PC-3 (cell line): ENCODE measurements at places on chromosomes 16 and 17. TPM values are rescaled to one million over a fixed set of nuclear protein-coding genes. Genes with fewer than 3 reads are reported as not detected.

The GRN gene
- 400 and 465 TPM in 2 replicates for total RNA-seq

The FOXC2 gene
- total RNA-seq, result not detected in 2 replicates

The NPIPB9 gene
- 1.7 TPM in 1 of 2 replicates, not detected in the other for total RNA-seq

The KIAA0513 gene
- 5.5 and 7.8 TPM in 2 replicates for total RNA-seq

The CACNG3 gene
- not detected in 2 replicates for total RNA-seq

DNA sequence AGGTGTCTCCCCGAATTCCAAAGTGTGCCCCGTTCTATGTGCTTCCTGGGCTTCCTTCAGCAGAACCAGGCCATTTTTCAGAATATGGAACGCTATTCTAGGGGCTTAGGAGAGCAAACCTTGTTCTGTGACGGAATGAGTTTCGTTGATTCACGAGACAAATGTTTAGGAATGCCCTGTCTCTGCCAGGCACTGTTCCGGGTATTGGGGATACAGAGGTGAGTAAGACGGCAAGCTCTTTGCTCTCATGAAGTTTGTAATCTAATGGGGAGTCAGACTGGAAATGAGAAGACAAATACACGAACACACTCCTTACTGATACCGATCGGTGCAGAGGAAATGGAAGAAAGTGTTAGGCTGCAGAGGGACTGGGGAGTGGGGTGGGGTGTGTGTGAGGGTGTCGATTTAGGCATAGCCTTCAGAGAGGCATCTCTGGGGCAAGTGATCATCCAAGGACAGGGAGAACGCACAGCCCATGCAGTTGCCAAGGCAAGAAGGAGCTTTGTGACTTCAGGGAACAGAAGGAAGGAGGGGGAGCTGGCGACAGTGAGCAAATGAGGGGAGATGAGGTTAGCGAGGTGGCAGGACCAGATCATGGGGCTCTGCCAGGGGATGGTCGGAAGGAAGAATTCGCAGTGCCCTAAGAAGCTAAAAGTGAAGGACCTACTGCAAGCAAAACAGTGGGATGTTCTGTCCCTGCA lies 189.6 kb downstream of the MSI2 start:
- DNase-seq, result no peak

GRCh38 chr17:74049967-74050458 lies 153.5 kb upstream of the RPL38 start:
- no peak for DNase-seq

- no peak for DNase-seq
Observed at GRCh38 chr17:49548051-49548505, 27.6 kb upstream of the NXPH3 start.

DNA sequence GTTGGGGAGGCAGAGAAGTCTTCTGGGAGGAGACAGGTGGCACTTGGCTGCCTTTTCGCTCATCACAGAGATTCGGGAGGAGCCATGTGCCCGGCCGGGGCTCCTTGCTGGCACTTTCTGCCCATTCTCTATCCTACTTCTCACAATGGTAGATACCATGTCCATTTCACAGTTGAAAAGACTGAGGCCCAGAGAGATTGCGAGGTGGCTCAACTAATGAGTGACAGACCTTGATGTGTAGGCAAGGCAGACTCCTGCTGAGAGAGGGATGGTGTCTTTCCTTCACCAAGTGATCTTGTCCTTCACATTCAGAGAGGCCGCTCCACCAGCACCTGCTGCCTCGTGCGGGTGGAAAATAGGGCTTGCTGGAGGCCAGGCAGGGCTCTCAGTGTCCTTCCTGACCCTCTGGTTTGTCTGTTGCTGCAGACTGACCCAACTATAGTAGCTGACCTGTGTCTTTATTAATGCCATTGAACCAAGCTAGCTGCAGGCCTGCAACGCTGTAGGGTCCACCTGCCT lies 42.1 kb downstream of the MPRIP start:
- no peak for DNase-seq

DNA sequence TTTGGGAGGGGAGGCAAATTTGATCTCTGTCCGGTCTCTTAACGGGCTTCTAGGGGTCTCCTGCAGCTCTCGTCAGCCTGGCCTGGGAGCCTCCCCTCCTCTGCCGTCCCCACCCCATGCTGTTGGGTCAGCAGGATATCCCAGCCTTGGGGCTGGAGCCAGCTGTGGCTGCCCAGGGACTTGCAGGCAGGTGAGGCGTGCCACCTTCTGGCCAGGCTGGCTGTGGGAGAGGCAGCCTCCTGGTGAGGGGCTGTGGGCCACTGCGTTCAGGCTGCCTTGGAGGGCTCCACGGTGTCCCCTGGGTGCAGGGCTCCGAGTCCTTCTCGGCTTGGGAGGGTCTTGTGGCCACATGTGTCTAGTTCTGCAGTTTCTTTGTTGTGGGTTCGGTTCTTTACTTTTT lies 34.6 kb downstream of the TBCD start:
- no peak for DNase-seq

DNA sequence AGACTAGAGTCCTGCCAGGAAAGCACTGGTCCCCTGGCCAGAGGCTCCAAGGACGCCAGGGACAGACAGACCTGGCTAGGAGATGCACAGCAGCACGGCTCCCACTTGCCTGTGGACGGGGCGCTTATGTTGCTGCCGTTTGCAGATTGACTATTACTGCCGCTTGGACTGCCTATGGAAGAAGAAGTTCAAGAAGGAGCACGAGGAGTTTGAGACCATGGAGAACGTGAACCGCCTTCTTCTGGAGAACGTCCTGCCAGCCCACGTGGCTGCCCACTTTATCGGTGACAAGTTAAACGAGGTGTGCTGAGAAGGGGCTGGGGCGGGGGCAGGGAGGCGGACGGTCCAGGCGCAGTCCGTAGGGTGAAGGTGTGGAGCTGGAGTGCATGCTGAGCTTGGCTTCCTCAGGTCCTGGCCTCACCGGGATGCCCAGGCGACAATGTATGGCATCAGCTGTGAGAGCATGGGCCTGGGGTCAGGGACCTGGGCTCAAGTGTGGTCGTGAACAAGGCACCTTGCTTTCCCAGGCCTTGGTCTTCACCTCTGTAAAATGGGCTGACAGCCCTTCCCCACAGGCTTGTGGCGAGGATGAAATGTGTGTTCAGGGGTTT lies 45.6 kb downstream of the ADCY7 start:
- DNase-seq, result no peak

GRCh38 chr17:74243013-74243755 lies 29.8 kb downstream of the TTYH2 start:
- DNase-seq, result no peak

DNA sequence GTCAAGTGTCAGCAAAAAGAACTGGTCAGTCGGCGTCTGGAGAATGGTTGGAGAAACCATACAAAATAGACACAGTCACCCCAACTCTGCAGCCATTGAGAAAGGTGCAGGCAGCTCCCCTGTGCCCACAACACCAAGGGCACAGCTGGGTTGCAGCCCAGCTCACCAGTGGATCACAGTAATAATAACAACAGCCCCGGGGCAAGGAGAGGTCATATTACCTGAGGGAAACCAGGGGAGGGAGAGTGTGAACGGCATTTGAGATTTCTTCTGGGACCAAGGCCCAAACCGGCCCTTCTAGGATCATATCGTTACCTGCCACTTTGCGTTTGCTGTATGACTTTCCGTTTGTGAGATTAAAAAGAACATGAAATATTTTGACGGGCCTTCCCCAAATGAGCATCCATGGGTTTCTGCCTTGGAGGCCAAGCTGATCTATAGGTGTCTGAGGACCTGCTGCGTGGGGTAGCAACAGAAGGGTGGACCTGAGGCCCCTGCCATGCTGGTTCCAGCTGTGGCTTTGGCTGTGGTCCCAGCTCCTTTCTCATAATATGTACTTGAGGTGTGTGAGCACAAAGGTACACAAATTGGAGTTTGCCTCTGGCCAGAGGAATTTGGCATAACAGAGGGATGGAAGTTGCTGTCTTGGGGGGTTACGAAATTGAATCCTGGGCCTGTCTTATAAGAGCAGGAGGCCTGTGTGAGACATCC lies 154.6 kb downstream of the CMIP start:
- peak; percentile 84 for DNase-seq

GRCh38 chr17:78426293-78426879 lies 47.9 kb downstream of the PGS1 start:
- no peak for DNase-seq

DNA sequence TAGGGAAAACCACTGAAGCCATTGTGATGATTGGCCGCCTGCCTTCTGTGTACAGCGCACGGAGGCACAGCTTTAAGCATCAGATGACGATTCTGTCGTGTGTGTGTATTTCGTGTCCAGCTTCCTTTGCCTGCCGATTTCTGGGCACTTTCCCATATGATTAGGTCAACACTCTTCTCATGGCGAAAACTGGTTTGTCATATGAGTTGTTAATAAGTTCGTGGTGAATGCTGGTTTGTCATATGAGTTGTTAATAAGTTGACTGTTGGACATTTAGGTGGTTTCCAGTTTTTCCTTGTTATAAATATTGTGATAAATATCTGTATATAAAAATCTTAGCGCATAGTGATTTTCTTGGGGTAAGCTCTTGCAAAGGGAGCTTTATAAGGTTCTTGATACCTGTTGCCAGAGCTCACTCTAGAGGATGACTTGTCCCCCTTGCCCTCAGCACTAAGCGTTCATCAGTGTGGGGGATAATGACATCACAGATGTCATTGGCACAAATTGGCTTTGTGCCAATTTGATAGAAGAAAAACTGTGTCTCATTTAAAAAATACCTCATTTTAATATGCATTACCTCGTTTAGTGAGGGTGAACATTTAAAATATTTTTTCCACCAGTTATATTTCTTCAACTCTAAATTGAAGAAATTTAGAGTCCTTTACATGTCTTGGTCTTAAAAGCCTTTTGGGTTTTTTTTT lies 40.0 kb downstream of the PGS1 start:
- DNase-seq, result no peak

DNA sequence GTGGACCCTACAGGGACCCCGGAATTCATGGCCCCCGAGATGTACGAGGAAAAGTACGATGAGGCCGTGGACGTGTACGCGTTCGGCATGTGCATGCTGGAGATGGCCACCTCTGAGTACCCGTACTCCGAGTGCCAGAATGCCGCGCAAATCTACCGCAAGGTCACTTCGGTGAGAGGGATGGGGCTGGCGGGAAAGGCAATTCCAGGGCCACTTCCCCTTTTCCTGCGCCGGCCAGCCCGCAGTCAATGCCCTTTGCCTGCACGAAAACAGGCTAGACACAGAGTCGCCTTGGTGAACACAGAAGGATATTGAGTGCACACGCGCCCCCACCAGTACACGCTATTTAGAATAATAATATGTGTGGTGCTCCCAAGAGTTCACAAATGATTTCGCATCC lies 4.0 kb downstream of the WNK4 start:
- DNase-seq, result no peak
